ENCODE measurements at places on chromosomes 5 and 9.

DNA sequence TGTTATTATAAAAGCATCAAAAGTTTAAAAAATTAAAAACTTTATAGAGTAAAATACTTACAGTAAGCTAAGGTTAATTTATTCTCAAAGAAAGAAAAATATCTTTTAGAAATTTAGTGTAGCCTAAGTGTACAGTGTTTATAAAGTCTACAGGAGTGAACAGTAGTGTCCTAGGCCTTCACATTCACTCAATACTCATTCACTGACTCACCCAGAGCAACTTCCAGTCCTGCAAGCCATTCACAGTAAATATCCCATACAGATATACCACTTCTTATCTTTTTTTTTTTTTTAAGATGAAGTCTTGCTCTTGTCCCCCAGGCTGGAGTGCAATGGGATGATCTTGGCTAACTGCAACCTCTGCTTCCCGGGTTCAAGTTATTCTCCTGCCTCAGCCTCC, 73.1 kb upstream of the FST start:
- DNase-seq = no peak

- DNase-seq = peak; percentile 12
Observed at GRCh38 chr5:132385326-132386105, 16.0 kb downstream of the SLC22A5 start.

DNA sequence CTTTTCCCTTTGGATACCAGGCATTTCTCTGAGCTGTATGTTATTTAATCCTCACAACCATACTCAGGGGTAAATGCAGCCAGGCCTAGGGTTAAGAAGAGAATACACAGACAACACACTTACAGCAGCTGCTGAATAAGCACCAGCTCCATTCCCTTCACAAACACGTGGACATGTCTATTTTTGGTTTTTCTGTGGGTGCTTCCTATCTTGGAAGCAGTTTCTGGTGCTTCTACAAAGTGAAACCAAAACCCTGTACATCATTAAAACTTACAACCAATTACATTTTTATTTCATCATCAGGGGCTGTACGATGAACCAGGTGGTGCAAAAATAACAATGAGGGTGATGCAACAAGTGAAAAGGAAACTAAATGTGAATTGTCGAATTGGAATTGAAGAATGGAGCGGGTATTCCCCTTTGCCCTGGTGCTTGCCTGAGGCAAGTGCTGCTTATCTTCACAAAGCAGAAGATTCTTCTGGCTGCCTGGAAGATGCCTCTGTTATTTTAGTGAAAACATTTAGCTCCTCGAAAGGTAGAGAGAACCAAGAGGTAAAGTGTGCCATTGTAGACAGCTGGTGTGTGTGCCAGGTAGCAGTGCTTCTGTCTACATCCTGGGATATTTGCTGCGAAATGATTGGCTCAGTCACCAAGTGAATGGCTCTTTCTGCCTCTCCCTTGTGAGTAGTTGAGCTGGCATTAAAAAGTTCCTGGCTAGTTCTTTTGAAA, 18.6 kb upstream of the IFNB1 start:
- DNase-seq = peak; percentile 59

DNA sequence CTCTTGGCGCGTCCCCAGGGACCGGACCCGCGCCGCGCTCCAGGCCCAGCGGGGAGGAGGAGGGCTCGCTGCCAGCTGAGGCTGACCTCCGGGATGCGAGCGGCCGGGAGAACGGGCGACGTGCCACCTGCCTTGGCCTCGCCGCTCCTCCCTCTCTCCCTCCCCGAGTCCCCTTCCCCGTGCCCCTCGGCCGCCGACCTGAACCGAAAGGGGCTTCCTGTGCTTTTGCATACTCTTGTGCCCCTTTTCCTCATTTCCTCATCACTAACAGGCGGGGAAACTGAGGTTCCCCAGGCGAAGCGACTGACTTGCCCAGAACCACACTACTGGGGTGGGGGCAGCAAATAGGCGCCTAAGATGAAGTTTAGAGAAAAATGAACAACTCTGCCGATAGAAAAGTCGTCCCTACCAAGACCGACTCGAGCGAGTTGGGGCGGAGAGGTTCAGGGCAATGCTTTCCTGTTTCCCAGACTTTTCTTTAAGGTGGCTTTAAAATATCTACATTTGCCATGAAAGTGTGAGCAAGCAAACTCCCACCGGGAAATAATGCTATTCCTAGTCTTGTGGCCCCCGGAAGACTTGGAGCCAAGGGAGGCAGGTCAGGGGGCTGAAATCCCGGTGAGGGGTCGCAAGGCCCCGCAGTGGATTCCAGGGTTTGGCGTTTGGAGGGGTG, 580 bp upstream of the DUSP1 start:
- no peak for DNase-seq

DNA sequence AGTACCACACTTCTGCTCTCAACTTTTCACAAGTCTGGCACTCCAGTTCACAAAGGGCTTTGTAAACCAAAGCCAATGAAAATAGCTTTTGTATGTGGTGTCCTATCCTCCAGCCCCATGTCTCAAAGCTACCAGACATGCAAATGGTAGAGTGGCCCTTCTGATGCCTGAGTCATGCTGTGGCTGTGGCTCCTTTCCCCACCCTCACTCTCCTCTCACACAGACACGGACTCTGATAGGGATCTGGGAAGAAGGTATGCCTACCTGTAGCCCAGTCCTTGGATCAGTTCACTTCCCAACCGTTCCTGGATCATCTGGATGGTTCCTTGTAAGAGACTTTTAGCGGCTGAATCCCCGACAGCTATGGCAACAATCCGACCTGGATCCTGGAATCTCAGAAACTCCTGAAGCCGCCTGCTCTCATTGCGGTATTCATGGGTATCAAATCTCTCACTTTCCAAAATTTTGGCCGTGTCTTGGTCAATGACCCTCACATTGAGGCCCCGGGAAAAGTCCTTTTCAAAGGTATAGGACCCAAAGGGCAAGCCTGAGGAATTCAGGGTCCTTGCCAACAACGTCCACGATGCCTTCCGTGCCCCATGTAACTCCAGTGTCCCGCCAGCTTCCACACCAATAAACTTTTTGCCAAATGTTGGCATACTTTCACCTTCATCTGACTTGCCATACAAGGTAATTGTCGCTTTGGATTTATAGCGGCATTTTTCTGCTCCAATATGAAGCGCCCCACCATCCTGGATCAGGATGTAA, 23.4 kb downstream of the CEMIP2 start:
- DNase-seq = no peak

GRCh38 chr5:34751807-34752736, 86.9 kb upstream of the TTC23L start:
- DNase-seq = no peak

GRCh38 chr5:67462147-67462546, 265.5 kb upstream of the CD180 start:
- DNase-seq = no peak

DNA sequence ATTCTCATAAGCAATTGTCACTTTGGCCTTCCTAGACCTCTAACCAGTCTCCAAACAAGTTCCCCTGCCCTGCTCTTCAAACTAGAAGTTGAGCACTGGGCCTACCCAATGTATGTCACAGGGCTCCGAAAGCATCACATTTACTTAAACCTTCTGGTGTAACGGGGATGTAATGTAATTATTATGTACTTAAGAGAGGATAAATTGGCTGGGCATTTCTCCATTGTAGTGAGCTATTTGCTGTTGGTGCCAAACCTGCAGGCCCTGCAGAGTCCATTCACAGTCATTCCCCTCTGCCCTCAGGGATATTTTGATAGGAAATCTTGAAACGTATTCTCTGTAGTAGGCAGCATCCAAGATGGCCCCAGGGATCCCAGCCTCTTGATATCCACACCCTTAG, 64.2 kb upstream of the GNE start:
- no peak for DNase-seq

DNA sequence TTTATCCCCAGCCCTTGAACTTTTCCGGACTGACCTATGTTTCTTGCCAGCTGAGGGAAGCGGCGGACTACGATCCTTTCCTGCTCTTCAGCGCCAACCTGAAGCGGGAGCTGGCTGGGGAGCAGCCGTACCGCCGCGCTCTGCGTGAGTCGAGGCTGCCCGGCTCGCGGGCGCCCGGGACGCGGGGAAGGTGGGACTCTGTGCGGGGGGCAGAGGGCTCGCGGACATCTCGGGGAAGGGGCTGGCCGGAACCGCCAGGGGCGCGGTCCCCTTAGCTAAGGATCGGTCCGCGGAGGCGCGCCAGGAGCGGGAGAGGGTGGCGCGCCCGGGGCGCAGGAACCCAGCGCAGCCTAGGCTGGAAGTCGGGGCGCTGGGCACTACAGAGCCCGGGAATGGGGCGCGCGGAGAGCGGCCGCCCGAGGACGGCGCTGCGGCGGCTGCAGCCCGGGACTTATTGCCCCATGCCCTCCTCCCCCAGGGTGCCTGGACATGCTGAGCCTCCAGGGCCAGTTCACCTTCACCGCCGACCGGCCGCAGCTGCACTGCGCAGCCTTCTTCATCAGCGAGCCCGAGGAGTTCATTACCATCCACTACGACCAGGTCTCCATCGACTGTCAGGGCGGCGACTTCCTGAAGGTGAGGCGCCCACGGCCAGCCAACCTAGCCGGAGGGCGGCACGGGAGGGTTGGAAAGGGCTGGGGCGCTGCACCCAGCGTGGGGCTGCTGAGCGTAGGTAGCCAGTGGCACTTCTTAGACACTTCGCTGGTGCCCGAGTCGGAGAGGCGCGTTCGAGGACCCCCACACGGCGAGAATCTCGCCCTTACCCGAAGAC, 922 bp downstream of the CRHBP start:
- DNase-seq = no peak

GRCh38 chr5:148540647-148541046, 113.7 kb downstream of the HTR4 start:
- no peak for DNase-seq

- DNase-seq = no peak
Observed at GRCh38 chr5:65738305-65738704, 16.3 kb downstream of the NLN start.

GRCh38 chr9:110543631-110544051, 35.9 kb downstream of the SVEP1 start:
- DNase-seq = no peak

- DNase-seq = no peak
Observed at GRCh38 chr5:135308752-135309151, 90.3 kb downstream of the MACROH2A1 start.

DNA sequence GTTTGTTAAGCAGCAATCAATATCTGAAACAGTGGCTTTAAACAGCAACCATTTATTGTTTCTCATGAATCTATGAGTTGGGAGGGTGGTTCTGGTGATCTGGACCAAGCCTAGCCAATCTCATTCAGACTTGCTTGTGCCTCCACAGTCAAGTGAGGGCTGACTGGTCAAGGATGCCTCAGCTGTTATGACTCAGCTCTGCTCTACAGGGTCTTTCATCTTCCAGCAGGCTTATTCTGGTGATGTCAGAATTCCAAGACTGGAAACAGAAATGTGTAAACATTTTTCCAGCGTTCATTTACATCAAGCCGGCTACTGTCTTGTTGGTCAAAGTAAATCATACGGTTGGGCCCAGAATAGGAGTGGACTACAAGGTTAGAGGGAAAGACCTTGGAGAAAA, 2.5 kb upstream of the PIP5K1B start:
- DNase-seq = no peak

DNA sequence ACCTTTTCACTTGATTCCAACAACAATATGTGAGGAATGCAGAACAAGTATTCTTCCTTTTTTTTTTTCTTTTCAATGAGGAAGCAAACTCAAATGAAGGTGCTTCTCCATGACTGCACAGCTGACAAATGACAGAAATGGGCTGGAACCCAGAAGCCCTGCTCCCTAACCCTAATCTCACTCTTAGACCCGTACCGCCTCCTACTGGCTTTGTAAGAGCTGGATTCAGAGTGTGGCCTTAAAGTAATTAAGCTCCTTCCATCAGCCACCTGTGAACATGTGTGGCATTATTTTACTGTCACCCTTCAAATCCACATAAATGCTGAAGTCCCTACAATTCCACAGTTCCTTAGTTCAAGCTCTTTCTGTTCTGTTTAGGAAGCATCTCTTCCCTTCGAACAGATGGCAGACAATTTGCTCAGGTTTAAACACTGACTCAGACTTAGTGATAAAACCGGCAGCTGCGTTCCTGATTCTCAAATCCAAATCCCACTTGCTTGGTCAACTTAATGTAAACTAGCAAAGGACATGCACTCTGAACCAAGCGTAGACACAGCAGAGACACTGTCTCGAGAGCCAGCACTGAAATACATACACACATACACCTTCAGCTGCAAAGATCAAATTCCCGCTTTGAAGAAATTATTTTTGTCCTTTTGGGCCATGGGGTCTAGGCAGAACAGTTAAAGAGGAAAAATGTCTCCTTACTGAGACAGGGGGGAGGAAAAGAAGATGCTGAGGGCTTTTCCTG, 316.7 kb upstream of the TLE4 start:
- no peak for DNase-seq

DNA sequence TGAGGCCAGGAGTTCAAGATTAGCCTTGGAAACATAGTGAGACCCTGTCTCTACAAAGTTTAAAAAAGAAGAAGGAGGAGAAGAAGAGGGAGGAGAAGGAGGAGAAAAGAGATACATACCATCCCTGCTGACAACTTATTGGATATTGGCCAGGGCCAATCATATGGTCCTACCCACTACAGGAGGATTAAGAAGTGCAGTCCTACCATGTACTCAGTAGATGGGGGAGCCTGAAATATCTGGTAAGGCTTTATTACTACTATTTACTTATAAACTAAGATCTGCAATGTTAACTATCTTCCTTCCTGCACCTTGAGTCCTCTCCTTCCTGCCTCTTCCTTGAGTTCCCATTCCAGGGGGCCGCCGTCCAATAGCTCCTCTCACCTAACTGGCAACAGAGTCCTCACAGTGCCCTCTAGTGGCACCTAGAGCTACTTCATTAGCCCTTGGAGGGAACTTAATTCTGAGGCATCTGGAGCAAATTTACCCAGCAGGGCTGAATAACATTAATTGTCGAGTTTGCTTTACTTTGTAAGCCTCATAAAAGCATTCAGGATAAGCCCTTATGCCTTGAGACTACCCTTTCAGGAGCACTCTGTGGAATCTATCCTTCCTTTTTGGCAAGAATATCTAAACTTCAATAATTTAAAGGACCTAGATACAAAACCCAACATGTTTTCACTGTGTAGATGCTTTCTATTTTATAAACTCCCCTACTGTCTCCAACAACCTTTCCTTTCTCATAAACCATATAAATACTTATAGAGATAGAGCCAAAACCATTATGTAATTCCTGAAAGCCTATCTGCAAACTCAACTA, 39.1 kb upstream of the RANBP6 start:
- DNase-seq = peak; percentile 88

GRCh38 chr9:81058782-81059181, 630.6 kb downstream of the TLE1 start:
- DNase-seq = no peak

DNA sequence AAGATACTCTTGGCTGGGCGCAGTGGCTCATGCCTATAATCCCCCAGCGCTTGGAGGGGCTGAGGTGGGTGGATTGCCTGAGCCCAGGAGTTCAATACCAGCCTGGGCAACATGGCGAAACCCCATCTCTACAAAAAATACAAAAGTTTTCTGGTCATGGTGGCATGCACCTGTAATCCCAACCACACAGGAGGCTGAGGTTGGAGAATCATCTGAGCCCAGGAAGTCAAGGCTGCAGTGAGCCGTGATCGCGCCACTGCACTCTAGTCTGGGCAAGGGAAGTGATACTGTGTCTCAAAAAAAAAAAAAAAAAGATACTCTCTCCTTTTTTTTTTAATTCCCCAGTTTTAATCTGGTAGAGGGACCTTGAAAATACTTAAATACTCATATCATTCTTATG, 15.0 kb downstream of the ANKRD33B start:
- no peak for DNase-seq

- DNase-seq = peak; percentile 13
Observed at GRCh38 chr5:85049020-85049419, 664.3 kb upstream of the EDIL3 start.

Data from NCI-H774 (cell line).